ENCODE measurements at places on chromosomes 1 and 21.

- peak; percentile 44 for DNase-seq
Observed at GRCh38 chr1:230365723-230366307, 60.3 kb downstream of the PGBD5 start.

- no peak for DNase-seq
Observed at GRCh38 chr1:43303471-43304313, 2.9 kb downstream of the TIE1 start.

DNA sequence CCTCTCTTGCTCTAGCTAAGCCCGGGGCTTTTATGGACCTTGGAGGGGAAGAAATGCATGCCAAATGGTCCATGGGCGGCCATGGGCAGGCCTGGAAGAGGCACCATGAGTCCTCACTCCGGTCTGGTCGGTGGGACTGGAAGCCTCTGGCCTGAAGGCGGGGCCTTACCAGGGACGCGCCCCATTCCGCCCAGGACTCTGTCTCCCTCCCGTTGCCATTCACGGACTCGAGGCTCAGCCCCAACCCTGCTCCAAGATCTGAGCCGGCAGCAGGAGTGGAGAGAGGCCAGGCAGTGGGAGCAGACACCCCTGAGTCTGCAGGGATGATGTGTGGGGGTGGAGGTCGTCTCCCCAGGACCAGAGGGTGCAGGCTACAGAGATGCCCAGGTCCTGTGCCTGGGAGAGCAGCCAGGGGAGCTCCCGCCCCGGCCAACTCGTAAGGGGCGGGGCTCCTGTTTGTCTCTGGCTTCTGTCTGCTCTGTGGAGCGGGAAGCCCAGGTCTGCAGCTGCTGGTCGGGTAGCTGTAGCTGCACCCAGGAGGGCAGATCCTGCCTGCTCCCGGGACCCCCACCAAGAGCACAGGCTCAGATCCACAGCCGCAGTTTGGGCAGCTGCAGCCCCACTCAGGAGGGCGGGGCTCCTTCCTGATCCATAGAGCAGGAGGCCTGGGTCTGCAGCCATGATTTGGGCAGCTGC lies 8.3 kb upstream of the KANK4 start:
- DNase-seq = no peak

DNA sequence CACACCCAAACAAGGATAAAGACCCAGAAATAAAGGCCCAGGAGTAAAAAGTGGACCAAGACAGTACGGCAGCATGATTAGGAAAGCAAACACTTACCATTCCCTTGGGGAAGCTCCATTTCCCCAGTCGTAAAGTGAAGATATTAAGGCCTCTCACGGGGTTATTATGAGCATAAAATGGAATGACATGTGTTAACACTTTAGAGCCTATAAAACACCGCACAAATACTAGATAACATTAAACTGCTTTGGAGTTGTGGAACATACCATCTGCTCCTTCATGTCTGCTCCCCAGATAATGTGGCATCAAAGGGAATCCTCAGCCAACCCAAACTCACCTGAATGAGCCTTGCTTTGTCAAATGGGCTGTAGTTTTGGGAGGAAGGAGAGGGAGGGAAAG lies 8.9 kb upstream of the ITLN2 start:
- no peak for DNase-seq

GRCh38 chr21:37149411-37149810 lies 76.4 kb downstream of the TTC3 start:
- no peak for DNase-seq

GRCh38 chr1:221575605-221576004 lies 166.3 kb downstream of the DUSP10 start:
- DNase-seq = no peak

- peak; percentile 7 for DNase-seq
Observed at GRCh38 chr1:74505928-74506710, 6.3 kb downstream of the LRRC53 start.

DNA sequence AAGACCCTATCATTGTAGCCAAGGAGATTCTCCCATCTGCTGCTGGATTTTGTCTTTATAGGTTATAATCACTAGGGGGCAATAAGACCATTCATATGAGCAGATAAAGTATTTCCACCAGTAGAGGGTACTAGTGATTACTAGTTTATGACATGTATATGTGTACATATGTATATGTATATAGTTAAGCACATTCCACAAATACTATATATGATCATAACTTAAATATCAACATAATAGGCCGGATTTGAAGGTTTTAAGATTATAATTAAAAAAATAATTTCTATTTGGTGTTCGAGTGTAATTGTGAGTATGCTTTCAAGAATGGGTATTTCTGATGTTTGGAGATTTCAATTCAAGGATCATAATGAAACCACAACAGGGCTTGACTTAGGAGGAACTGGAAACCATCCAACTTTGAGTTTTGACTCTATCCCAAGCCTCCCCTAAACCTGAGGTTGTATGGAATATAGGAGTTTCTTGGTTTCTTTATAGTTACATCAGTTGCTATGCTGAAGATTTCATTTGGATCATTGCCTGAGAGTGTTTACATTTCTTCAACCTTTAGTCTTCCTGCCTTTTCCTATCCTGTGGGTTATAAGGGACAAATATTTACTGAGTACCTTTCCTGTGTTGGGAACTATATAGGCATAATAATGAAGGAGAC lies 16.9 kb downstream of the TCEANC2 start:
- peak; percentile 4 for DNase-seq

DNA sequence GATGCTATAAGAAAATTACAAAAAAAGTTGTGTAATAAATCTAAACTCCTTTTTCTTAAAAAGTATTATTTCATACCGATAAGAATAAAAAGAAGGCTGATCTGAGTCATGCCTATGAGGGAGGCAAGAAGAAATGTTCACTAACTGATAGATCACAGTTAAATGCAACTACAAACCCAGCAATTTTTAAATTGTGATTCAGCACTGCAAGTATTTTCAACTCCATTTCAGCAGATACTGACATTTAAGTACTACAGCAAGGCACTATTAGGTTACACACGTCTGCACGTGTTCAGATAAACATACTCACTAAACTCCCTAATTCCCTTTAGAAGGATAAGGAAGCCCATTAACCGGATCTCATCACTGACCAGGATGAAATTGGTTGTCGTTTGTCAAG lies 213.3 kb upstream of the ZRANB2 start:
- no peak for DNase-seq

DNA sequence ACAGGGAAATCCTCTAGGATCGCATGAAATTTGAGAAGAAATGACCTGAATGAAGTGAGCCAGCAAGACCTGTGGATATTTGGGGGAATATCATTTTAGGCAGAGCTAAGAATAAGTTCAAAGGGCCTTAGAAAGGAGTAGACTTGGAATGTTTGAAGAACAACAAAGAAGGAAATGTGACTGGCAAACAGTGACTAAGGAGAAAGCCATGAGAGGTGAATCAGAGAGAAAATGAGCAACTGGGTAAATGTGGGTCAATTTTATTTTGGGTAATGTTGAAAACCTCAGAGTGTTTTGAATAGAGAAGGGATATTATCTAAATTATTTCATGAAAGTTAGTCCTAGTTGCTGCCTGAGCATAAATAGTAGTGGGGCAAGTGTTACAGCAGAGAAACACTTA lies 672.8 kb downstream of the LMO4 start:
- no peak for DNase-seq

GRCh38 chr1:246599315-246599714 lies 33.1 kb downstream of the CNST start:
- no peak for DNase-seq
